Thoracic aorta (tissue), 2 donors: ENCODE measurements at places on chromosomes 2 and 18.

- DNase-seq: no peak
Measured at GRCh38 chr2:20110383-20110782, 59.0 kb upstream of the LAPTM4A start.

GRCh38 chr2:208064220-208064961 is 39.1 kb upstream of the PLEKHM3 start:
- DNase-seq: no peak

GRCh38 chr2:233116946-233117345 is 56.8 kb downstream of the INPP5D start:
- DNase-seq: no peak

GRCh38 chr2:42830922-42831574 is 38.7 kb upstream of the HAAO start:
- DNase-seq: no peak

DNA sequence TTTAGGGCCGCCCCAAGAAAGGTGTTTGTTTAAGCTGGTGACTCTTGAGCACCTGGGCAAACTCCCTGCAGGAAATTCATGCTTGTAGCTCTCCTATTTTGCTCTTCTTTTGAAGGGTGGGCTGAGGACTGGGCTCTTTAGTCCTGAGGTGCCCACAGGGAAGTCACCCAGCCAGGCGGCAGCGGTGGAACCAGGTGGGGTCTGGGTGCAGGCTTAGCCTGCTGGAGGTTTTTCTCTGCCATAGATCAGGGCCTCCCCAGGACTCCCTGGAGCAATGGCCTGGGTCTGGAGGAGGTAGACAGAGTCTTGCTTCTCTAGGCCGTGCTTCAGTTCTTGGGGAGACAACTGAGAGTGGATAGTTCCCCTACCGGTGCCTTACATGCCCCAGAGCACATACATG is 99.9 kb downstream of the CLIP4 start:
- no peak for DNase-seq
